Mesenteric fat pad (tissue), 1 donor: ENCODE measurements at places on chromosomes 1 and 21.

DNA sequence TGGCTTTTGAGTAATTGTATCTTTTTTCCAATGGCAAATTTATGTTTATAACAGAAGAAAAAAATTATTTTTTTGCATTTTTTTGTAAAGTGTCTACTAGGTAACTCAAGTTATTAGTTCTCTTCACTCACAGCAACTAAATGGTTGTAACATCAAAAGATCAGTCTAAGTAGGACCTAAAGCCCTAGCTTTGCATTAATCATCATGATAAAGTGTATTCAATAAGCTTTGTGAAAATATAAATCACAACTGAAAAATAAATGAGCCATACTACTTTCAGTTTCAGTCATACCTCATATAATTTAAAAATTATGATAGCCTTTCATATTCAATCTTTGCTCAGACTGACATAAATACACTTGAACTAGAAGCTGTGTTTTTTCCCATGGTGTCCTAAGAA is 6.9 kb downstream of the TAF5L start:
- DNase-seq, result no peak

DNA sequence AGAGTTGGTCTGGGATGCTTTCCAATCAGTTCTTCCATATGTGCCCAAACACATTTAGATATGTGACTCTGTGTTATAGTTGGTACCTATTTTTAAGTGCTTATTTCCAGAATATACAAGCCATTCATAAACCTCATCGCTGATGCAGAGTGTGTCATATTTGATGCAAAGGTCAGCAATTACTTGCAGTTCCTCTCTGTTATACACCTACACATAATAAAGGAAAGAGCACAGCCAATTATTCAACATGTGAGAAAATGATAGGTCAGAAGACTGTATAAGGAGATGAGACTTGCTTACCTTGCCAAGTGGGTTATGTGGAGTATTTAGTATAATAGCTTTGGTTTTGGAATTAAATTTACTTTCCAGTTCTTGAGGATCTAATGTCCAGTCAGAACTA is 31.3 kb downstream of the KYAT3 start:
- DNase-seq, result no peak

DNA sequence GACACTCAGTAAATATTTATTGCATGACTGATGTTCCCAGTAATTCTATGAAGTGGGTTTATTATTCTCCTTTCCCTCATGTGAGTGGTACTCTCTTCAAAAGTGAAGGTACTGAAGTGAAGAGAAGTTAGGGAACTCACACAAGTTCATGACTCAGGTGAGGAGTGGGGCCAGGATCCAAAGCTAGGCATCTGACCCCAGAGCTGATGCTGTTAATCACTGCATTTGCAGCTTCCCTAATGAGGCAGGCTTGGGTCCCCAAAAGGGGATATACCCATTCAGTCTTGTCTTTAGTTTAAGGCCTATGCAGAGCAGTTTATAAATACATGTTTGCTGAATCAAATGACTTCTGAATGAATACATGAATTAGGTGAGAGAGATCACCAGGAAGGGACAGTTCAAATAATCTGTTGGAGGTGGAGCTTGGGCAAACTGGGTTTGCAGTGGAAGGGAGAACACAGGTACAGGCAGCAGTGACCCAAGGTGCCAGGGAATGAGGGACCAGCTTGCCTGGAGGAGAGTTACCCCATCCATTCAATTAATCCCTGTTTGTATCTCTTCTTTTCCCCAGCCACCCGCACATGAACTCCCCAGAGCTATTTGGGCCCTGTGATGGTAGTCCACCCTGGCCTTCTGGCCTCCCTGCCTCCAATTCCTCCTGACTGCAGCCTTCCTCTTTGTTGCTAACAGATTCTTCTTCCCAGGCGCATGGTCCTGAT is 2.0 kb downstream of the CD58 start:
- DNase-seq, result no peak

DNA sequence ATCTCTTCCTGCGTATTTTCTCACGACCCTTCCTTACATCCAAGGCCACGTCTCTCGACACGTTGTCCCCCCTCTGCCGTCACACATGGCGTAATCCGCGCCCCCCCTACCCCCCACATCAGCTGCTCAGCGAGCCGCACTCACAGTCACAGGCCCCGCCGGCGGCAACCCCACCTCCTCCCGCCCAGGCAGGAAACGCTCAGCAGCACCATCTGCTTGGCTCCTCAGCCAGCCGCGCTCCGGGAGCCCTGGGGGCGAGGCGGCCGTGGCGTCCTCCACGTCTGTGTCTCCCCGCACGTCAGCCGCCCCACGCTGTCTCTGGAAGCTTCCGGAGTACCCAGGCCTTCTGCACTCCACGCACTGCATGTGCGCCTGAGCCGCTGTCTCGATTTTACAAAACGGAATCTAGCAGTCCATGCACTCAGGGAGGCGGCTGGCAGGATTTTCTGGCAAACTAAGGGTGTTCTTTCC is 64.6 kb downstream of the SIK1 start:
- DNase-seq, result no peak

DNA sequence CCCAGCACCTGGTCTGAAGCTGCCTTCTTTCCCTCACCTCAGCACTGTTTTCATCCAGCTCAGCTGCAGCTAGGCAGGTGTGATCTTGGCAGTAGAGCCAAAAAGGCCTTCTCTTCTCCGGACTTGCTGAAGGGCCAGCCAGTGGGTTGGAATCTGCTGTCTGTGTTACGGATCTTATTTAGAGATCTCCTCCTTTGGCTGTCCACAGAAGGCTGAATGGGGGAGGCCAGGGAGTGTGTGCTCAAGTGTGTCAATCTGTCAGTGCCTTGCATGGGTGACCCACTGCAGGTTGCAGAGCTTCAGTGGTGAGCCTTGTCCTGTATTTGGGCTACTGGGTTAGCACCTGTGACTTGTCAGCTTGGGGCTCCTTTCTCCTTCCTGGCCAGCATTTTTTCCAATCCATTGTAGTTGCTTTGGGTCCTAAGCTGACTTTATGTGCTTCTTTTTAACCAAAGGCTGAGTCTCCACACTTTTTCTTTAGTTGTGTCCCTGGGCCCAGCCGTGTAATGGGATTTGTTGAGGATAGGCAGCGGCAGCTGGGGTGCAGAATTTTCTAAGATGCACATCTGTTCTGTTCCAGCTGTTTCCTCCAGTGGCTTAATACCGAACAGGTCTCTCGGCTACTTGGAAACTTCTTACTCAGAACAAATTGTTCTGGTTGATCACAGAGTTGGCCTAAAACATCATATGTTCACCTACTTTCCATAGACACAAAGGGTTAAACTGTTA is 126.8 kb downstream of the PEX14 start:
- DNase-seq, result peak; percentile 41

DNA sequence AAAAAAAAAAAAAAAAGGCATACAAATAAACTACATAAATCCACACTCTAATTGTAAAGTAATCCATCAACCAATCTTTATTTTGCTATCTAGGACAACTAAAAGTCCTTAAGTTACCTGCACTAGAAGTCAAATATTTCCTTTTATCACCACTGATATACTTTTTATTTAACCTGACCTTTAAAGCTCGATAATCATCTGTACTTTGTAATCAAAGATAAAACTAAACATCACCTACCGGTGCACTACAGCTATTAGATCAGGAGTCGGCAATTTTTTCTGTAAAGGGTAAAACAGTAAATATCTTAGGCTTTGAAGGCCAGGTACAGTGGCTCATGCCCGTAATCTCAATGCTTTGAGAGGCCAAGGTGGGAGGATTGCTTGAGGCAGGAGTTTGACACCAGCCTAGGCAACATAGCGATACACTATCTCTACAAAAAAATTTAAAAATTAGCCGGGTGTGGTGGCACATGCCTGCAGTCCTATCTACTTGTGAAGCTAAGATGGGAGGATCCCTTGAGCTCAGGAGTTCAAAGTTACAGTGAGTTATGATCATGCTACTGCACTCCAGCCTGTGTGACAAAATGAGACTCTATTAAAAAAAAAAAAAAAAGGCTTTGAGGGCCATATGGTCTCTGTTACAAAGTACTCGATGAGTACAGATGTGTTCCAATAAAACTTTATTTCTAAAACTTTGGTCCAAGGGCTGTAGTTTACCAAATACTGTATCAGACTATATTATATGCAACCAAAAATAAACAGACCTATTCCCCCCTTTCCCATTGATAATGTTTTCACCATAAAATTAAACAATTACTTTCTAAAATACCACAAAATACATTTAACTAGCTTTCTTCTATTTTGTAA is 47.1 kb downstream of the TESK2 start:
- no peak for DNase-seq

DNA sequence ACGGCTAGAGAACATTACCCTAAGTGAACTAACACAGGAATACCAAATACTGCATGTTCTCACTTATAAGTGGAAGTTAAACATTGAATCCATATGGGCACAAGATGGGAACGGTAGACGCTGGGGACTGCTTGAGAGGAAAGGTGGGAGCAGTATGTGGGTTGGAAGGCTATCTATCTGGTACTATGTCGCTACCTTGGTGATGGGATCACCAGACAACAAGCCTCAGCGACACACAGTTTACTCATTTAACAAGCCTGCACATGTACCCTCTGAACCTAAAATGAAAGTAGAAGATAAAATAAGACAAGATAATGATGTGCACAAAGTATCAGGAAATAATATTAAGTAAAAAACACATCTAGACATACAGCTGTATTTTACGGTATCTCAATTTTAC is 819 bp downstream of the PYHIN1 start:
- DNase-seq, result no peak
